ENCODE measurements at places on chromosomes 12 and 14. TPM values are rescaled to one million over a fixed set of nuclear protein-coding genes. Genes with fewer than 3 reads are reported as not detected.

DNA sequence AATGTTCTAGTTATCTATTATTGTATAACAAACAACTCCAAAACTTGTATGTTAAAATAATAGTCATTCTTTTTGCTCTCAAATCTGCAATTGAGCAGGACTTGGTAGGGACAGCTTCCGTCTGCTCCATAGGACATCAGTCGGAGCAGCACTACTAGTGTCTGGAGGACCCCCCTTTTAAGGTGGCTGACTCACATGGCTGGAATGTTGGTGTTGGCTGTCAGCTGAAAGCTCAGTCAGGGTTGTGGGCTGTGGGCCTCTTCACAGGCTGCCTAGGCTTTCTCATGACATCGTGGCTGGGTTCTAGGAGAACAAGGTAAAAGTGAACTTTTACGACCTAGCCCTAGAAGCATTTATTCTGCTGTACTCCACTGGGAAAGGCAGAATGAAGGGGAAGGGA lies 160.6 kb downstream of the ANO4 start:
- no peaks in the 10 kb centered on the region for H3K4me1 ChIP-seq
- no peaks in the 10 kb centered on the region for H3K36me3 ChIP-seq
- H3K27me3 ChIP-seq = no peaks in the 10 kb centered on the region
- no peak overlapping the region for H3K4me3 ChIP-seq
- DNase-seq = peak; percentile 75

DNA sequence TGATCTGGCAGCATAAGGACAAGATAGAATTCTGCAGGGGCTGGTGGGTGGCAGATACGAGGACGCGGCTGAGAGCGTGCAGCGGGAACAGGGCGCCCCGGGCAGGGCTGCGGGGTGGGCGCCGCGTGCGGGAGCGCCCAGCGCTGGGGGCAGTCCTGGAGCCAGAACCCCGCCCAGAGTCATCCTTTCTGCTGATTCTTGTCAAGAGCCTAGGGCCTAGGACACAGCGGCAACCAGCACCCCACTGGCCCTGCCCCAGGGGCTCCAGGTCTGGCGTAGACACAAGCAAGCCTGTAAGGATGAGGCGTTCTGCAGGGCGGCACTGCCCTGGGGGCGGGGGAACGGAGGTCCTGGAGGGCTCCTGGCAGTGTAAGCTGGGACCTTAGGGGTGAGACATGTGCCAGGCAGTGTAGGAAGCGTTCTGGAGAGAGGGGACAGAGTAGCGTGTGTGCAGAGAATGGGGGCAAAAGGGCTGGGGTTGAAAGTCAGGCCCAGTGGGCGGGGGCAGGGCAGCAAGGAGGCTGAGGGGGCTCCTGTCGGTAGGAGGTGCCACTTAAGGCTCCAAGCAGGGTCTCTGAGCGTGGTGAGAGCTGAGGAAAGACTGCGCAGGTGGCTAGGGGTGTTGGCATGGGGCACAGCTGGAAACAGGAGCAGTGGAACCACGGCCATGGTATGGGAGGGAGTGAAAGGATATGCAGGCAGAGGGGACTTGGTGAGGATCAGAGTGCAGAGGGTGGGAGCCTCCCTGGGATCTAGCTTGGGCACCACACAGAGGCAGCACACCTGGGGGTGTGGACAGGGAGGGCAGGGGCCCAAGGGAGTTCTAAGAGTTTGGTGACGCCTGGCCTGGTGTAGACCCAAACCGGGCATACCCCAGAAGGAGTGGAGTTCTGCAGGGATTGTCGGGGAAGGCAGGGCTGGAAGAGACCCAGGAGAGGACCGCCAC lies 845 bp upstream of the AHNAK2 start:
- DNase-seq = peak; percentile 74
- H3K27ac ChIP-seq = no peak overlapping the region
- no peaks in the 10 kb centered on the region for H3K36me3 ChIP-seq
- no peak overlapping the region for H3K4me3 ChIP-seq
- H3K4me1 ChIP-seq = no peaks in the 10 kb centered on the region
- H3K27me3 ChIP-seq = no peaks in the 10 kb centered on the region

GRCh38 chr14:77076113-77076631 lies 21.9 kb upstream of the CIPC start:
- H3K36me3 ChIP-seq = no peaks in the 10 kb centered on the region
- DNase-seq = peak; percentile 81
- H3K4me3 ChIP-seq = no peak overlapping the region
- no peak overlapping the region for H3K27ac ChIP-seq
- no peaks in the 10 kb centered on the region for H3K27me3 ChIP-seq
- no peaks in the 10 kb centered on the region for H3K4me1 ChIP-seq

DNA sequence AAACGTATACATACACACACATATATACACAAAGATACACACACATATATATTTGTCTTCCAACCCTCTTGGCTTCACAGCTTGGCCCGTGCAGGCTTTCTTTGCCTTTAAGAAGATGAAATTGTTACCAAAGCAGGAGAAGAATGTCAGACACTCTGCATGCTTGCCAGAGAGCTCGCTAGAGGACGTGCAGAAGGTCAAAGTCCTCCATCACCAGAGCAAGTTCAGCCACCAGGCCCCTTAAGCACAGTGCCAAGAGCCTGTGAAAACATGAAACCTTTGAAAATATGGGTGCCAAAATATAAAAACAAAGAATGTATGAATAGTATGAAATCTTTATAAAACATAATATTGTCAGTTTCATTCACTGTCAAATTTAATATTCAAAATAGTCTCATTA lies 14.9 kb upstream of the MCRS1 start:
- no peaks in the 10 kb centered on the region for H3K4me1 ChIP-seq
- DNase-seq = no peak
- H3K27ac ChIP-seq = no peak overlapping the region
- no peak overlapping the region for H3K4me3 ChIP-seq
- H3K27me3 ChIP-seq = no peaks in the 10 kb centered on the region

The JPH4 gene
- total RNA-seq = 1.7 TPM

Data from aorta (tissue), 5 donors.